HTR-8/SVneo (cell line): ENCODE measurements at places on chromosomes 13 and 19.

DNA sequence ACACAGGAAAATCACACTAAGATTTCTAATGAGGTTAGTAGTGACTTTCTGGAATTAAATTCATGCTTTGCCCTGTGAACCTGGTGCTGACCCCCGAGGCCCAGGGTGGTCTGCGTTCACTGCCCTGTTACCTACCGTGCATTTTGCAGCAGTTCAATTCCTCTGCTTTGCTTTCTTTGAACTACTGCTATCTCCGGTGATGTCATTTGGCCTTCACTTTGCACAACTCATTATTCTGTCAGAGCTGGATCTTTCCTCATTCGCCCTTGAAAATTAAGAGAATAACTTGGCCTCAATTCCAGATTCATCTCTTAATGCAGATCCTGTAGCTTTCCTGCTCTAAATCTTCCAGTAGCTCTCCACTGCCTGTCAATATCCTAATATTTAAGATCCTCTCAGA, 8.8 kb upstream of the LRRC63 start:
- no peak for DNase-seq

- no peak for DNase-seq
Measured at GRCh38 chr13:97630725-97631124, 196.8 kb downstream of the RAP2A start.

- no peak for DNase-seq
Measured at GRCh38 chr13:103862525-103862924, 796.3 kb upstream of the SLC10A2 start.

DNA sequence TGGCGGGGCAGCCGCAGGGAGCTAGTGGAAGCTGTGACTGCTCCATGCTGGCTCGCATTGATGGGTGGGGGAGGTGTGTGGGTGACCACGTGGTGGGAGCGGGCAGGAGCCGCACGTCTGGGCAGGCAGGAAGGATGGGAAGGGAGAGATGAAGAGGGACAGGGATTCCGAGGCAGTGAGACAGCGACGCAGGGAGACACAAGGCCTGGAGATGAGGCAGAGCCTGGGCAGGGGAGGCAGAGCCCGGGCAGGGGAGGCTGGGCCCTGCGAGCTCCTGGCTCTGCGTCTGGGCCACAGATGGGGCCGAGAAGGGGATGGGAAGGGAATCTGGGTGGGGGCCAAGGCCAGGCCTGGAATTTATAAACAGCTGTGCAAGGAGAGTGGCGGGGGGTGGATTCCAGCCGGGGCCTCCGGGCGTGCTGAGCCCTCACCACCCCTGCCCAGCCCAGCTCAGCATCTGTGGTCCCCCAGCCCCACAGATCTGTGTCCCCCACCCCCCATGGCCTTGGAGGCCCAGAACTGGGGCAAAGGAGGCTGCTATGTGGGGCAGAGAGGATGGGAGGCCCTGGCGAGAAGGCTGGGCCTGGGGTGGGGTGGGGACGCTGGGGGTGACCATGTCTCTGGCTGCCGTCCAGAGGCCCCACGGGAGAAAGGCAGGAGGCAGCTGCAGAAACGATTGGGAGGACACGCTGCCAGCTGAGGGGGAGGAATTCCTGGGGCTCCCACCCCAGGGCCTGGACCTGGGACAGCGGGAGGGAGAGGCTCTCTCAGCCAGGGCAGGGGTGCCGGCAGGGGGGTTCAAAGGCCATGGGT, 6.0 kb downstream of the EHD2 start:
- DNase-seq: peak; percentile 86

- DNase-seq: peak; percentile 26
Measured at GRCh38 chr19:36488846-36489117, 579 bp downstream of the ZNF566 start.
